ENCODE measurements at places on chromosomes 12 and 14. TPM values are rescaled to one million over a fixed set of nuclear protein-coding genes. Genes with fewer than 3 reads are reported as not detected.

Gene IL31
- not detected for total RNA-seq

- no peak for DNase-seq
- H3K27me3 ChIP-seq, result peaks cover 13% of the 10 kb centered on the region
- H3K4me1 ChIP-seq, result peaks cover 4% of the 10 kb centered on the region
- H3K27ac ChIP-seq, result peak within 1 kb of the TSS; percentile 43
- no peaks in the 10 kb centered on the region for H3K36me3 ChIP-seq
Observed at GRCh38 chr14:23183479-23183878, at the start of gene SLC7A8. Gene SLC7A8, minus strand, starts transcription at chr14:23183660. Its CDS starts 746 bp downstream, at chr14:23182914.

- DNase-seq, result no peak
- H3K4me3 ChIP-seq, result no peak overlapping the region
- H3K27ac ChIP-seq, result no peak overlapping the region
- H3K4me1 ChIP-seq, result peaks cover 3% of the 10 kb centered on the region
- H3K27me3 ChIP-seq, result no peaks in the 10 kb centered on the region
Observed at GRCh38 chr14:53310412-53310811, 157.3 kb upstream of the DDHD1 start.

GRCh38 chr12:87376722-87377121, 652.5 kb downstream of the C12orf50 start:
- DNase-seq, result no peak
- H3K27me3 ChIP-seq, result no peaks in the 10 kb centered on the region
- H3K4me3 ChIP-seq, result no peak overlapping the region
- no peaks in the 10 kb centered on the region for H3K4me1 ChIP-seq

DNA sequence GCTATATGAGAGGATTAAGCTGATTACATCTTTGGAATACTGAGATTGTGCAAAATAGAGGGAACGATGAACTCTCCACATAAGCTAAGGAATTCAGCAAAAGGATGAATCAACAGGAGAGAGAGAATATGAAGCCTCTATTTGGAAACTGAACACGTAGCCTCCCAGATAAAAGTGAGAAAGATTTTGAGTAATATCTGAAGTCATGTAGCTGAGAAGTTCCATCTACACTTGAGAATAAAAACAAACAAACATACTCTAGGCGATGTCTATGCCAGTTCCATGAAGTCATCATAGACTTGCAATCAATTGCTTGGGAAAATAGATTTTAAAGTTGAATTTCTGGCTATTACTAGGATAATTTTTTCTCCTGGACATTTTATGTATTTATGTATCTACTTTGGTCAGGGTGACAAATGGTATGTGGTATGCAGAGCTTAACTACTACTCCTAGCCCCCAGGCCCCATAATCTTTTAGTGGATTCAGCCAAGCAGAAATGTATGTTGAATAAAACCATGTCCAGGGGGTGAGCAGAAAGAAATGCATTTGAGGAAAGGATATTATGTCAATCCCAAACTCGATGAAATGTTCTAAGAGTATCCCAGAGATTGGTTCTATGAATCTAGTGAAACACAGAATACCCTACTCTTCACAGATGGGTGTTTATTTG, 627.4 kb downstream of the DIO2 start:
- no peaks in the 10 kb centered on the region for H3K36me3 ChIP-seq
- no peak overlapping the region for H3K27ac ChIP-seq
- H3K4me1 ChIP-seq, result no peaks in the 10 kb centered on the region
- H3K27me3 ChIP-seq, result no peaks in the 10 kb centered on the region
- H3K4me3 ChIP-seq, result no peak overlapping the region

Gene PTPRB
- 13.9 TPM for total RNA-seq

GRCh38 chr12:31118347-31119191, 44.9 kb downstream of the DDX11 start:
- H3K27ac ChIP-seq, result no peak overlapping the region
- H3K36me3 ChIP-seq, result no peaks in the 10 kb centered on the region
- peaks cover 37% of the 10 kb centered on the region for H3K4me1 ChIP-seq
- H3K27me3 ChIP-seq, result peaks cover 16% of the 10 kb centered on the region

Gene ZNF26
- total RNA-seq, result 10.9 TPM

Gene ARF6
- 35.2 TPM for total RNA-seq

Gene WSB2
- 103 TPM for total RNA-seq

DNA sequence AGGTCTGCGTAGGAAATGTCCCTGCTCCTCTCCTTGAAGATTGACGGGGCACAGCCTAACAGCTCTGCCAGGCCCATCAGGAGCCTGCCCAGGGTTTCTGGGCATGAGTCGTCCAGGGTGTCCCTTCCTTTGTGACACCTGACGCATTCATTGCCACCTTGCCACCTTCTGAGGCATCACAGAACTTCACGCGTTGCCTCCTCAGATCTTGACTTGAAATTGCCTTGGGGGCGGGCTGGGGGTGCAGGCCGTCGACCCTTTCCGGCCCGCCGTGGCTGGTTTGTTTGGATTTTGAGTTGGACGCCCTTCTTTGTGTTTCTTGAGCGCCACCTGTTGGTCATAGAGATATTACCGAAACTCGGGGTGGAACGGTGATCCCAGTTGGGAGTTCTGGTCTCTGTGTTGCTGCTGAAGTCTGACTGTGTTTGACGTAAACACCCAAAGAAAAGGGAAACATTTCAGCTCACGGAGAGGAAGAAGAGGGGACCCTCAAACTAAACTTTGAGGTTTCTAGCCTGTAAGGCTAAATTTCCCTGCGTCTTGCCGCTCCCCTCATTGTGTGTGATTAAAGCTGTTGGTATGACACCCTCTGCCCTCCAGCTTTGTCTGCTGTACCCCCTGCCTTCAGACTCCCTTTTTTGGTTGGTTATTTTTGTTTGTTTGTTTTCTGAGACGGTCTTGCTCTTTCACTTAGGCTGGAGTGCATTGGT, 44.6 kb downstream of the MLXIP start:
- no peak overlapping the region for H3K27ac ChIP-seq
- peak; percentile 65 for DNase-seq
- no peaks in the 10 kb centered on the region for H3K27me3 ChIP-seq
- peaks cover 15% of the 10 kb centered on the region for H3K4me1 ChIP-seq

GRCh38 chr14:91387169-91387835, 30.3 kb downstream of the CCDC88C start:
- H3K4me1 ChIP-seq, result peaks cover 41% of the 10 kb centered on the region
- no peak overlapping the region for H3K4me3 ChIP-seq
- H3K36me3 ChIP-seq, result no peaks in the 10 kb centered on the region

Measured in spinal cord (tissue), 10 donors.